ENCODE measurements at places on chromosomes 4 and X. TPM values are rescaled to one million over a fixed set of nuclear protein-coding genes. Genes with fewer than 3 reads are reported as not detected.

PPBP gene
- total RNA-seq, result 1.3 TPM

DNA sequence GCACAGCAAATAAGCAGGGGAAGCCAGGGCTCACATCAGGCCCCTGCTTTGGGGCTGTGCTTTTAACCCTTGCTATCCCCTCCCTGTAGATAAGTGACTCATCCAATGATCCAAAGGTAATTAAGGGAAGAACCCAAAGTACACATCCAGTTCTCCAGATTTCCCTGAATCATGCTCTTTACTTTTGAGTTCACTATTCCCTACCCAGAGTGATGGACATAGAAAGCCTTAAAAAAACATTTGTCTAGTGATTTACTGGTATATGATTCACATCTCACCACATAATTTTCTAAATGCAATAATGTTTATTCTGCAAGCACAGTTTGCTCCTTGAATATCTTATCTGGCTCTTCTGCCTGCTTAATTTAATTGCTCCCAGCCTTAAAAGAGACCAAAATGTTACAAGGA lies 136.2 kb downstream of the PPP3CA start:
- H3K27me3 ChIP-seq, result no peaks in the 10 kb centered on the region
- H3K27ac ChIP-seq, result no peak overlapping the region
- H3K4me3 ChIP-seq, result no peak overlapping the region
- no peaks in the 10 kb centered on the region for H3K4me1 ChIP-seq

GRCh38 chrX:107574054-107574683 lies 54.1 kb upstream of the PRPS1 start:
- no peak overlapping the region for H3K4me3 ChIP-seq
- H3K4me1 ChIP-seq, result no peaks in the 10 kb centered on the region
- H3K36me3 ChIP-seq, result no peaks in the 10 kb centered on the region

SPACA5 gene
- not detected for total RNA-seq

DNA sequence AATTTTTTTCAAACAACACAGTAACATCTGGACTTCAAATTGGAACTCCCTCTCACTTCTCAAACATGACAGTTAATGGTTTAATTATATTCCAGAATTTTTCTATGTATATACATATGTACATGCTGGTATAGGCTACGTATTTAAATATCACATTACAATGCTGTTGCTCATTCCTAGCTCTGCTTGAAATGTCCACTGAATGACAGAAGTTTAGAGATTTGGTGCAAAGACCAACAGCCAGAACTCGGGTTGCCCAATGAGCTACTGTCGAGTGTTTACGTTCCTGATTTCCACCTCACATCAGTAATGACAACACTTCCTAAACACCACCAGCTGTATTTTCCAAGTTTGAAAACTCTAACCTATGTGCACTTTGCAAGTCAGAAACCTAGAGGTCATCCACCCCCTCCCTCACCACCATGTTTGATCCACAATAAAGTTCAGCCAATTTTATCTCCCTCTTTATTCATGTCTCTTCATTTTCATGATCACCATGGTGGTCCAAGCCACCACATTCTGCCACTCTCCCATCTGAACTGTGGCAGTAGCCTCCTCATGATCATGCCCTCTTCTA lies 49.3 kb upstream of the RPL34 start:
- no peaks in the 10 kb centered on the region for H3K36me3 ChIP-seq
- H3K27me3 ChIP-seq, result no peaks in the 10 kb centered on the region
- no peak for DNase-seq
- no peak overlapping the region for H3K27ac ChIP-seq
- H3K4me1 ChIP-seq, result no peaks in the 10 kb centered on the region
- H3K4me3 ChIP-seq, result no peak overlapping the region

DNA sequence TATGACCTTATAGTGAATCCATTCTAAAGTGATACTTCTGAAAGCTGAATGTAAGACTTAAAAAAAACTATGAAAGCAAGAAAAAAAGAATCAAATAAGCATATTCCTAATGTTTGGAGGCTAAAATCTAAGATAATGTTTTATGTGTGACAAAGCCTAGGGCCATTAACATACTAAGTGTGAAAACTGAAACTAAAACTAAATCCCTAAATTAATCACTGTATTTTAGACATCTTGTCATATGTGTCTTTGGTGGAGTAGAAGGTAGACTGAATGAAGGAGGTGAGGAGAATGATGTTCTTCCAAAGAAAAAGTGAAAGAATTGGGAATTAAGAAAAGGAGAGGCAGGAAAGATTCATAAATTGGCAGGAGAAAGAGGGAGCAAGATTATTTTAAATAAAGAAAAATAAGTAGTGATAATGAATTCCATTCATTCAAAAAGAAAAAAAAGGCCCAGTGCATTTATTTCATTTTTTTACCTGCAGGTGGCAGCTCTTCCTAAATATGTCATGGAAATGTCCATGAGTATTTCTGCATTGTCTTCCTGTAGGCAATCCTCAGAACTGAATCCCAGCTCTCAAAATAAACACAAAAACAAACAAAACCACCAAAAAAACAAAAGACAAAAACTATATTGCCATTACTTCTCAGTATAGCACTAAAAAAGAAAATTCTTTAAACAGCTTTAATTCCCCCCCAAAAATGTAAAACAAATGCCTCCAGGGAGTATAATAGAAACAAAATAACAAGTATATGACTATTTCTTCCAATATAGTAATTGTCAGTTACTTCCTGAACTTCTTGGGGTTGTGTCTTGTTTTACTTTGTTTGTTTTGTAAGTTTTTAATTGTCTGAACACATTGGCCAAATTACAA lies 17.0 kb upstream of the AP1AR start:
- no peak overlapping the region for H3K4me3 ChIP-seq
- H3K36me3 ChIP-seq, result no peaks in the 10 kb centered on the region
- H3K4me1 ChIP-seq, result no peaks in the 10 kb centered on the region
- H3K27ac ChIP-seq, result no peak overlapping the region
- DNase-seq, result no peak

- H3K4me3 ChIP-seq, result no peak overlapping the region
- no peaks in the 10 kb centered on the region for H3K36me3 ChIP-seq
- H3K4me1 ChIP-seq, result no peaks in the 10 kb centered on the region
Measured at GRCh38 chrX:104922206-104922621, 298.3 kb downstream of the TEX13A start.

DNA sequence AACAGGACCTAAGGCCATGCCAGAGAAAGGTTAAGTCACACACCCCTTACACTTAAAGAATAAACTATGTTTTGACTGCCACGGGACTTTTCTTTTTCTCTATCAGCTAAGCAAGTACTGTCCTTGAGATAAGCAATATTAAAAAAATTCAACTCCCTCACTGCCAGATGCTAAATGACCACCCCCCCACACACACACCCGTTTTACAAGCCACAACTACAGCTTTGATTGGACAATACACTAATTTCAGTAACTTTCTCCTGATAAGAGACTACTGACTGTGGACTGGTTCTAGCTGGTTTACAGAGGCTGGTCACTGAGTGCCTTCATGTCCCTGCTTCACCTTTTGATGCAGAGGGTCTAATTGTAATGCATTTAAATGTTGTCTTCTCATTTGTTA lies 63.9 kb upstream of the HOPX start:
- no peaks in the 10 kb centered on the region for H3K36me3 ChIP-seq
- no peaks in the 10 kb centered on the region for H3K4me1 ChIP-seq
- no peaks in the 10 kb centered on the region for H3K27me3 ChIP-seq
- no peak overlapping the region for H3K27ac ChIP-seq

GRCh38 chr4:152052451-152053057 lies 291.7 kb upstream of the GATB start:
- no peak overlapping the region for H3K27ac ChIP-seq
- no peaks in the 10 kb centered on the region for H3K27me3 ChIP-seq
- DNase-seq, result no peak
- H3K4me1 ChIP-seq, result no peaks in the 10 kb centered on the region

SLC10A4 gene
- not detected for total RNA-seq

CENPVL3 gene
- total RNA-seq, result not detected

DNA sequence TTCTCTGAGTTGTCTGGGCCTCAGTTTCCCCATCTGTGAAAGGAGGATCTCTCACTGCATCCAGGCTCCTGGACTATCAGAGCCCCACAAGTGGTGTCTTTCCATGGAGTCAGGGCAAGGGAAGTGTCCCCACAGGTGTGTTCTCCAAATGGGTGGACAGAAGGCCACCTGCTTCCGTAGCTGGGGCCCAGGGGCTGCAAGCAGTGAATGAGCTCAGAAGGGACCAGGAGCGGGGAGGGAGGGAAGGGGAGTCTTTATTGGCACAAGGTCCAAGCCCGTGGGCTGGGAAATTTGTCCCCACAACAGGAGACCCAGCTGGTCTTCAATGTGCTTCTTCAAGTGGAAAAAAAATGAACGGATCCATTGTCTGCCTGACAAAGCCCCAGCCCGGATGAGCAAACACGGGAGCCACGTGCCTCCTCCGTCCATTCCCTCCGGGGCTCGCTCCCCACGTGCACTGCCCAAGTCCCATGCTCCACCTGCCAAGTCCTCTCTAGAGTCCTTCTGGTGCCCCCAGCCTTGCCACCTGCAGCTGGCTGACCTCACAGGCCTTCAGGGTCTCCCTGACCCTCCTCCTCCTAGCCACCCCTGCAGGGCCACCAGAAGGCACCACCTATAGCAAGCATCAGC lies 72.0 kb downstream of the JAKMIP1 start:
- no peak overlapping the region for H3K27ac ChIP-seq
- DNase-seq, result no peak
- peaks cover 4% of the 10 kb centered on the region for H3K27me3 ChIP-seq
- H3K4me3 ChIP-seq, result no peak overlapping the region
- no peaks in the 10 kb centered on the region for H3K4me1 ChIP-seq

DNA sequence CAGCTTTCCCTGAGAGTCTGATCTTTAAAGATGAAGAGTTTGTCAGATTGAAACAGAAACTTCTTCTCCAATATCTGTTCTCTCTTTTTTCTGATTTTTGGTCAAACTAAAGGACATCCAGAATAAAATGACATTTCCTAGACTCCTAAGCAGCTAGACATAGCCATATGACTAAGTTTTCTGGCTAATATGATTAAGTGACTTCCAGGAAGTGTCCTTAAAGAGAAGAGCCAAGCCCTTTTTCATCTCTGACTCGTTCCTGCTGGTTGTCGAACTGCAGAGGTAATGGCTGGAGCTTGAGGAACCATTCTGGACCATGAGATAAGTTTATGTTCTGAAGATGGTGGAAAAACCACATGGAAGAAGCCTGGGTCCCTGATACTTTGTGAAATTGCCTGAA lies 546.0 kb downstream of the BCOR start:
- no peak for DNase-seq
- H3K36me3 ChIP-seq, result no peaks in the 10 kb centered on the region
- no peak overlapping the region for H3K4me3 ChIP-seq
- no peaks in the 10 kb centered on the region for H3K27me3 ChIP-seq

SPATA18 gene
- total RNA-seq, result 11.0 TPM

DNA sequence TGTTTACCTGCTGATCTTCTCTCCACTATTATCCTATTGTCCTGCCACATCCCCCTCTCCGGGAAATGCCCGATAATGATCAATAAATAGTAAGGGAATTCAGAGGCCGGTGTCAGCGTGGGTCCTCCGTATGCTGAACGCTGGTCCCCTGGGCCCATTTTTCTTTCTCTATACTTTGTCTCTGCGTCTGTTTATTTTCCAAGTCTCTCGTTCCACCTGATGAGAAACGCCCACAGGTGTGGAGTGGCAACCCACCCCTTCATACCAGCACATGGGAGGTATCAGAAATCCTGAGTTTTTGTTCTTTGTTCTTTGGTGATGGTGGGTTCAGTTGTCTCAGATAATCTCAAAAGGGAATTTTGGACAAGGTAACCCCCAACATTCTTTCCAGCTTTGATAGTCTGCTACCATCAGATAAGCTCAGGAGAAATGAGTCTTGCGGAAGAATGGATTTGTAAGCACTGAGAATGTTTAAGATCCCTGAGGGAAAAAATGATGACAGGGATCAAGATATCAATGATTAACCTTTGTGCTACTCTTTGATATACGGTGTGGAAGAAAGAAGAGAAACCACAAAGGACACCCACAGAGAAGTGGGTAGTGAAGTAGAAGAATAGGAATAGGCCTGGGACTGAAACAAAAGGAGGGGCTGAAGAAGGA lies 117.9 kb downstream of the CEP44 start:
- DNase-seq, result no peak
- H3K4me1 ChIP-seq, result no peaks in the 10 kb centered on the region
- no peaks in the 10 kb centered on the region for H3K27me3 ChIP-seq
- H3K36me3 ChIP-seq, result no peaks in the 10 kb centered on the region
- no peak overlapping the region for H3K27ac ChIP-seq

GRCh38 chr4:145155268-145155870 lies 25.0 kb downstream of the OTUD4 start:
- no peaks in the 10 kb centered on the region for H3K4me1 ChIP-seq
- no peak for DNase-seq
- H3K4me3 ChIP-seq, result no peak overlapping the region
- no peaks in the 10 kb centered on the region for H3K27me3 ChIP-seq

GRCh38 chr4:153639833-153640802 lies 44.0 kb upstream of the TLR2 start:
- no peaks in the 10 kb centered on the region for H3K4me1 ChIP-seq
- no peak overlapping the region for H3K27ac ChIP-seq
- no peaks in the 10 kb centered on the region for H3K36me3 ChIP-seq
- DNase-seq, result no peak
- no peak overlapping the region for H3K4me3 ChIP-seq

DNA sequence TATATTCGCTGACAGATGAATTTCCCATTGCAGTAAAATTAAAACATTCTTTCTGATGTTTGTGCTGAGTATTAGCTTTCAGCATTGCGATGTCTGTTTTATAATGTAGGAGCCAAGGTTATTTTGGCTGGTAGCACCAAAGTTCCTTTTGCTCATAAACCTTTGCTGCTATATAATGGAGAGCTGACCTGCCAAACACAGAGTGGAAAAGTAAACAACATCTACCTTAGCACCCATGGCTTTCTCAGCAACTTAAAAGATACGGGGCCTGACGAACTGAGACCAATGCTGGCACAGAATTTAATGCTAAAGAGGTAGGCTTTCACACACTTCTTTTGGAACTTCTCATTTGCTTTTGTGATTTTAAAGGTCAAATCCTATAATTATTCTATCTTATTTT lies 46.0 kb downstream of the WDR19 start:
- H3K36me3 ChIP-seq, result peaks cover 4% of the 10 kb centered on the region
- H3K4me1 ChIP-seq, result no peaks in the 10 kb centered on the region
- no peak for DNase-seq
- H3K4me3 ChIP-seq, result no peak overlapping the region
- H3K27me3 ChIP-seq, result no peaks in the 10 kb centered on the region
- no peak overlapping the region for H3K27ac ChIP-seq

GRCh38 chr4:74083546-74083945 lies 15.4 kb downstream of the CXCL2 start:
- no peaks in the 10 kb centered on the region for H3K4me1 ChIP-seq
- no peak overlapping the region for H3K4me3 ChIP-seq
- H3K27me3 ChIP-seq, result no peaks in the 10 kb centered on the region
- no peaks in the 10 kb centered on the region for H3K36me3 ChIP-seq
- DNase-seq, result no peak
- H3K27ac ChIP-seq, result no peak overlapping the region

GRCh38 chrX:9730752-9731151 lies 34.9 kb downstream of the GPR143 start:
- H3K27ac ChIP-seq, result no peak overlapping the region
- no peak overlapping the region for H3K4me3 ChIP-seq
- DNase-seq, result no peak

CCNA2 gene
- 3.8 TPM for total RNA-seq
